ENCODE measurements at places on chromosomes 2 and 18. TPM values are rescaled to one million over a fixed set of nuclear protein-coding genes. Genes with fewer than 3 reads are reported as not detected.

PKDCC gene
- not detected for polyA plus RNA-seq

SLC35F6 gene
- 6.4 TPM for polyA plus RNA-seq

GPR35 gene
- 1.6 TPM for polyA plus RNA-seq

IL1RL2 gene
- polyA plus RNA-seq, result not detected

GRCh38 chr2:121408641-121409040, 122.0 kb upstream of the RNU4ATAC start:
- no peak overlapping the region for H3K27ac ChIP-seq
- peaks cover 75% of the 10 kb centered on the region for H3K36me3 ChIP-seq
- no peaks in the 10 kb centered on the region for H3K27me3 ChIP-seq

DNA sequence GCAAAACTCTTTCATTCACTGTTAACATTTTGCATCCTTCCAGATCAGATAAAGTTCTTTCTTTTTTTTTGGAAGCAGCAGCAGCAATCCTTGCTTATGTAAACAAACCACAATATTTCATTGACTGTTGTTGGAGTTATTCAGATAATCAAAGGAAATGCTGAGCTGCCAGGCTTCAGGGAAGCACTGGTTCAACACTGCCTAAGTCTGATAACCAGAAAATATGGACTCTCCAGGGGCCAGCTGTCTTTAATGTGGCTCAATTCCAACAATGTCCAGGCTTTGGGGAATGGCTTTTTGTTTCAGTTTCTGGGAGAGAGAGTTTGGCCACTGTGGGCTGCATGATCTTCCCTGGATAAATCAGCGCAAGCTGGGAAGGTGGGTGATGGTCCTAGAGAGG, 354.3 kb downstream of the AKAIN1 start:
- DNase-seq, result no peak
- no peaks in the 10 kb centered on the region for H3K4me1 ChIP-seq
- H3K27me3 ChIP-seq, result no peaks in the 10 kb centered on the region

GRCh38 chr2:236874866-236875481, 210.7 kb upstream of the COPS8 start:
- DNase-seq, result no peak
- H3K4me3 ChIP-seq, result no peak overlapping the region
- peaks cover 6% of the 10 kb centered on the region for H3K4me1 ChIP-seq
- no peak overlapping the region for H3K27ac ChIP-seq

GRCh38 chr2:25251422-25252273, 83.3 kb upstream of the POMC start:
- H3K27ac ChIP-seq, result peak overlapping the region; percentile 90
- H3K4me3 ChIP-seq, result peak overlapping the region; percentile 95
- peaks cover 59% of the 10 kb centered on the region for H3K4me1 ChIP-seq
- DNase-seq, result peak; percentile 41
- H3K36me3 ChIP-seq, result no peaks in the 10 kb centered on the region

DNA sequence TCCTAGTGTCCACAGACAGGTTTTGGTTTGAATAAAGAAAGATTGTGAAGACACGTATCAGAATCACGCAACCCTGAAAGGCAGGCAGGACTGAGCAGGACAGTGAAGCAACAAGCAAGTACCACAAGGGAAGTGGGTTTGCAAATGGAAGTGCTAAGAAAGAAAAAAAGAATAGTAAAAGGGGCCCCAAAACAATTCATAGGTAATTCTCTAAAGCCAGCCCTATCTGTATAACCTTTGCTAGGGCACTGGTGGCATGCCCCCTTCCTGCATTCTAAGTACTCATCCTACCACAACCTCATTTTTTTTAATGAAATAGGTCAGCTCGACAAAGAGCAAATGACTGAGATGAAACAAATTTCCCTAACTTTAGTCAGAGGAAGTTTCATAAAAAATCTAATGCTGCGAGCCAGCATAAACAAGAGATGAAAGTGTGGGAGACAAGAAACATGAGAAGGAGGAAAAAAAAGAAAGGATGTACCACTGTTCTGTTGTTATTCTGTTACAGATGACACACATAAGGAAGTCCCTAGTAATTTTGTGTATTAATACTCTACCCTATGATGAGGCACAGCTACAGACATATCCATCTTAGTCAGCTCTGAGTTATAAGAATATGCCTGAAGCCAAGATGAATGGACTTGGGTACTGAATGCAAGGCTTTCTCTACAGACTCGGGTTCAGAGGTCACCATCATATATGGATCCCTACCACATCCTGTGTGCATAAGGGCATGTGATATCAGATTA, 32.2 kb downstream of the IKZF2 start:
- peak overlapping the region; percentile 88 for H3K27ac ChIP-seq
- H3K36me3 ChIP-seq, result no peaks in the 10 kb centered on the region
- peak overlapping the region; percentile 38 for H3K4me3 ChIP-seq
- H3K4me1 ChIP-seq, result peaks cover 58% of the 10 kb centered on the region

GRCh38 chr2:132255714-132256113, 94.0 kb upstream of the ANKRD30BL start:
- no peaks in the 10 kb centered on the region for H3K36me3 ChIP-seq
- no peak overlapping the region for H3K27ac ChIP-seq
- peaks cover 9% of the 10 kb centered on the region for H3K27me3 ChIP-seq
- H3K4me1 ChIP-seq, result no peaks in the 10 kb centered on the region

DNA sequence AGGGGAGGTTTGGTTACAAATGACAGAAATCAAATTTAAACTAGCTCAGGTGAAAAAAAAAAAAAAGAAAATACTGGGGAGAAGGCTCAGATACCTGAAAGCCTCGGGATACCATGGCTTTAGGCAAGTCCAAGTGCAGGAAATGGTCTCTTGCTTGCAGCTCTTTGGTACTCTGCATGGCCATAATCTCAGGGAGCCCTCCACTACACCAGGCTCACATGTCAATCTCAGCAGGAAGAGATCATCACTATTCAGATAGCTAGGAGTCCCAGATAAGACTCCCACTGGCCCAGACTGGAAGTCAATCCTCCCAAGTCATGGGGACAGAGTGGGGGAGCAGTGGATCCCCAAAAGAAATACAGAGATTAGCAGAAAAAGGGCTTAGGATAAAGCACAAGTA, 64.8 kb upstream of the RALBP1 start:
- no peak for DNase-seq
- H3K27me3 ChIP-seq, result no peaks in the 10 kb centered on the region
- H3K36me3 ChIP-seq, result no peaks in the 10 kb centered on the region
- no peaks in the 10 kb centered on the region for H3K4me1 ChIP-seq
- H3K4me3 ChIP-seq, result no peak overlapping the region

GRCh38 chr2:54189539-54189938, 66.5 kb downstream of the TSPYL6 start:
- H3K4me1 ChIP-seq, result no peaks in the 10 kb centered on the region
- no peak overlapping the region for H3K4me3 ChIP-seq
- peaks cover 10% of the 10 kb centered on the region for H3K36me3 ChIP-seq
- H3K27ac ChIP-seq, result no peak overlapping the region
- no peaks in the 10 kb centered on the region for H3K27me3 ChIP-seq
- no peak for DNase-seq

DNA sequence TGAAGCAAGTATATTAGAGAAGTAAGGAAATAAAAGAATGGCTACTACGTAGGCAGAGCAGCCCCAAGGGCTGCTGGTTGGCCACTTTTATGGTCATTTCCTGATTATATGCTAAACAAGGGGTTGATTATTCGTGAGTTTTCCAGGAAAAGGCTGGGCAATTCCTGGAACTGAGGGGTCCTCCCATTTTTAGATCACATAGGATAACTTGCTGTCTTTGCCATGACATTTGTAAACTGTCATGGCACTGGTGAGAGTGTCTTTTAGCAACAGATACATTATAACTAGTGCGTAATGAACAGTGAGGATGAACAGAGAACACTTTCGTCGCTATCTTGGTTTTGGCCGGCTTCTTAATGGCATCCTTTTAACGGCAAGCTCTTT, 2.6 kb upstream of the UBE2F start:
- peak; percentile 1 for DNase-seq
- H3K27me3 ChIP-seq, result peaks cover under 1% of the 10 kb centered on the region
- H3K4me1 ChIP-seq, result peaks cover 19% of the 10 kb centered on the region
- H3K27ac ChIP-seq, result no peak overlapping the region

DNA sequence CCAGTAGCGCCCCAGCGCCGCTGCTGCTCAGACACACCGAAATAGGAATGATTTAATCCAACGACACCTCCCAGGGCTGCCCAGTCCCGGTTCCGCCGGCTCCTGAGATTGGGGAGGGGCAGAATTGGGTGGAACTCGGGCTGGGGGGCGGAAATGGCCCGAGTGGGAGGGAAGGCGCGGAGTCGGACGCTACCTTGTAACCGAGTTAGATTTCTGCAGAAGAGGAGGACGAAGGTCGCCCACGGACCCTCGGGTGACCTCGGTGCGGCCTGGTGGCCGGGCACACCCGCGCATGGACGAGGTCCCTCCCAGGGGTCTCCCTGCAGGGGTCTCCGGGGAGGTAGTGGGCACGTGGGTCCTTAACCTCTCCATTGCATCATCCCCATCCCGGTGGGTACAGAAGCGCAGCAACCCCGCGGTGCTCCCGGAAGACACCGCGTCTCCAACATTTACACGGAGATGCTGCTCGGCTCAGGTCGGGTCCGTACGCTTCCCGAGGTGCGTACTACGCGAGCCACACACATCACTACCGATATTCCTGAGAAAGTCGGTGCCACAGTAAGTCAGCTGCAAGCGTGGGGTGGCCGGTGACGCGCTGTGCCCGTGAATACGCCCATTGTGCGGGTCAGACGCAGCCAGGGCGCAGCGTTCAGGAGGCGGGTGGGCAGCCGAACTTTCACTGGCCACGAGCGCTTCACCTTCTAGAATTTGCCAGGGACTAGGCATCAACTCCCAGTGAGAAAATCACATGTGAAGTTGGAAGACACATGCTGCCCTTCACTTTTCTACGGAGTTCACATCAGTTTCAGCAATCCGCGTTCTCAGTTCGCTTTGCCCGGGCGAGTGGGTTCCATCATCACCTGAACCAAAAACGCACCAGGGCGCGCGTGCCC, 3.0 kb downstream of the ZNF516 start:
- H3K4me1 ChIP-seq, result peaks cover 60% of the 10 kb centered on the region
- DNase-seq, result no peak
- H3K27ac ChIP-seq, result peak overlapping the region; percentile 95
- no peaks in the 10 kb centered on the region for H3K36me3 ChIP-seq

DNA sequence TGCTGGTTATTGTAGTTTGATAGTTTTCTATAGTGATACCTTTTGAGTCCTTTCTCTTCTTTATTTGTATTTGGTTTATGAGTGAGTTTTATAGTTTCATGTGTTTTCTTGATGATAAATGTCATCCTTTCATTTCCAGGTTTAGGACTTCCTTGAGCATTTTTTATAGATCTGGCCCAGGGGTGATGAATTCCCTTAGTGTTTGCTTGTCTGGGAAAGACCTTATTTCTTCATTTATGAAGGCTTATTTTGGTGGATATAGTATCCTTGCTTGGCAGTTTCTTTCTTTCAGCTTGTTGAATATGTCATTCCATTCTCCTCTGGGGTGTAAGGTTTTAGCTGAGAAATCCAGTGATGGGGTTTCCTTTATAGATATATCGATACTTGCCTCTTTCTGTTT, 53.9 kb downstream of the OTX1 start:
- H3K27ac ChIP-seq, result no peak overlapping the region
- H3K36me3 ChIP-seq, result peaks cover 42% of the 10 kb centered on the region
- H3K4me1 ChIP-seq, result no peaks in the 10 kb centered on the region
- no peak for DNase-seq
- no peak overlapping the region for H3K4me3 ChIP-seq
- H3K27me3 ChIP-seq, result peaks cover 4% of the 10 kb centered on the region

Measured in naive thymus-derived CD8-positive, alpha-beta T cell (primary cell).